ENCODE measurements at places on chromosomes 2 and 18.
A peak's percentile ranks its signal among the peaks of the same experiment; 100 is the strongest.

DNA sequence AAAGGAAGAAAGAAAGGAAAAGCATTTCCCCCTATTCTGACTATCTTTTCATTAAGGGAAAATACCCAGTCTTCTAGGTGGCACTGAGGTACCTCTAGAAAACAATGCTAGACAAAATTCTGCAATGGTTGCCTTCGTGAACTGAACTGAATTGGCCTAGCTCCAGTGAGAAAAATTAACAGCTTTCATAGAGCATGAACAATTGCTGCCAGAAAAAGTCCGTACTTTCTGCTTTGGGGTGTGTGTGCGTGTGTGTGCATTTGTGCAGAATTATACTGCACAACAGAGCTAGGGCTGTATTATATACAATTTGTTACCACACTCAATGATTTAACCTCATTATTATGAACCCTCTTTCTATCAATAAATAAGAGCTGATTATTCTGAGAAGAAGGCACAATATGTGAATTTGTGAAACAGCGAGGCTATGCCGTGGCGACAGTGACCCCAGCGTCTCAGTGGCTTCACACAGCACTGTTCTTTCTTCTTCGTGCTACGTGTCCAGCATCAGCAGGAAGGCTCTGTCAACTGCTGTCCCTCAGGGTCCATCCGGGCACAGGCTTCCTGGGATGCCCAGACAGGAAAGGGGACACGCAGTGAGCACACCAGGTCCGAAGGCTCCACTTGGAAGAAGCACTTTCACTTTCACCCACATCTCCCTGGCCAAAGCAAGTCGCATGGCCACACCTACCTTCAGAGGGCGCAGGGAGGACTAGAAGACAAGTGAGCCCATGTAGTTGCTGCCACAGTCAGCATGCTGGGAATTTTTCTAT lies 47.5 kb downstream of the PTGR3 start:
- DNase-seq: no peak

GRCh38 chr2:151718796-151719195 lies 15.5 kb downstream of the NEB start:
- DNase-seq: no peak

- DNase-seq: no peak
Observed at GRCh38 chr2:176081376-176081836, 2.4 kb downstream of the EVX2 start.

DNA sequence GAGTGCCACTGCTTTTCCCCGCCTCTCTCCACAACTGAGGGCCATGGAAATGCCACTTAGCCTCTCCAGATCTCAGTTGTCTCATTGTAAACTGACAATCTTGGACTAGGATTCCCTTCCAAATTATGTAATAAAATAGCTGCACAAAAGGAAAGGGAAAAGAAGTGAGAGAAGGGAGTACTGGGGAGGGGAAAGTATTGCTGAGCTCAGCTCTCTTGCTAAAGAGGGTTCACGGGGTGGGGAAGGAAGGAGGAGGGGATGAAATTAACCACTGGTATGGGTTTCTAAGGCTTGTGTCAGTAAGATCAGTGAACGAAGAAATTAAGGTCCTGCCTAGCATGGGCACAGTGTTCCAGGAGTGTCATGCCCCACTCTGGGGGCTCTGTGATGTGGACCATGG lies 417.3 kb downstream of the TGIF1 start:
- no peak for DNase-seq

GRCh38 chr2:88188748-88189147 lies 18.6 kb downstream of the THNSL2 start:
- DNase-seq: peak; percentile 12

DNA sequence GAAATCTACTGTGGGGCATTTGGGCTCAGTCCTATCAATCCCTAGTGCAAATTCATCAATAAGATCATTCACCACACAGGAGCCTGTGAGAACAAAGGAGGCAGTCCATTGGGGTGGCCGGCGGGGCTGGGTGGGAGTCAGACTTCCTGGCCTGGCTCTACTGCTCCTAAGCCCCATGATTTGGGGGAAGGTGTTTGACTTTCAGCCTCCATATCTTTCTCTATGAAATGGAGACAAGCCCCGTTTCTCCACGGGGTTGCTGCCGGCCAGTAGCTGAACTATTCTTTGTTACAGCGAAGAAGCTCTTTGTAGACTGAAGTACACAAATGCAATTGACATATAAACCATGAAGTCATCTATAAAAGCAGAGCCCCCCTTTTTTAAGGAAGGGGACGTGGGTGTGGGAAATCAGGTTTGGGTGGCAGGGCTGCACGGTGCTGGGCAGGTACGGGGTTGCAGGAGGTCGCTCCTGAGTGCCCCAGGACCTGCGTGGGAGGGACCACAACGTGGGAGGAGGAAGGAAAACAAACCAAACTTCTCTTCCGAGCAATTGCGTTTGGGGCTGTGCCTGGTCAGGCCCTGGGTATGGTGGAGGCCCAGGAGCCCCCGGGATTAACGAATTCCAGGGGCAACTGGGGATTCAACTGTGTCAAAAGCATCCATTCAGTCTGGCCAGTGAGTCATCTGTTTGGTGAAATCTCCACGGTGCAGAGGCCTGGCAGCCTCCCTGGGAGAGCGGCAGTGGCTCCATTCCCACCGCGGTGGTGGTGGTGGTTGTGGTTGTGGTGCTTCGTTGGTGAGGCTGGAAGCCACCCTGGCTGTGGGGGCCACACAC lies 18.2 kb downstream of the FBLN7 start:
- no peak for DNase-seq

- peak; percentile 78 for DNase-seq
Observed at GRCh38 chr2:74845217-74845751, 11.4 kb downstream of the HK2 start.

GRCh38 chr2:219836647-219837177 lies 209.3 kb downstream of the SLC4A3 start:
- DNase-seq: peak; percentile 20

- no peak for DNase-seq
Observed at GRCh38 chr2:219204425-219205164, 2.0 kb upstream of the ZFAND2B start.

- DNase-seq: no peak
Observed at GRCh38 chr2:84840306-84840705, 40.6 kb downstream of the TRABD2A start.

DNA sequence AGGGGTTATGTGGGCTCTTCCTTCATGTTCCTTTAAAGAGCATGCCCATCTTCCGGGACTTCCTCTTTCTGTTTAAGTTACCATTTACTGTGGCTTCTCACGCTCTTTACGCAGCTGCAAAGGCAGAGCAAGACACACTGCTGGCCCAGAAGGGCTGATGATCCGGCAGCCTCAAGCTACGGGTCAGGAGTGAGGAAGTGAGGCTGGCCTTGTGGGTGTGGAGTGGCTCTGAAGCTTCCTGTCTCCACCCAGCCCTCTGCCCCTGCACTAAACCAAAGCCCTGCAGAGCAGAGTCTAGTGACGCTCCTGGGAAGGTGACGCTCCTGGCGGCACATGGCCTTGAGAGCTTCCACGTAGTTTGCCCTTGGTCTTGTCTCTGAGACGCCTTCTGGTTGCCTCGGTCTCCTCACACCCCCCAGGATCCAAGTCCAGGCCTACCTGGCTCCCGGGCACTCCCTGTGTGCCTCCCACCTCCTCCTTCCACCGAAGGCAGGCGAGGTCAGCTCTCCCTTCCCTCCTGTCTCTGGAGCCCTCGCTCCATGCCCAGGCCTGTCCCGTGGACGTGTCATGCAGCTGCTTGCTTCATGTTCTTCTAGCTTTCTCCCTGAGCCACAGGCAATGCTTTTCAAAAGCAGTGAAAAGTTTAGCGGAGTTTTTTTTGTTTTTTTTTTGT lies 50.3 kb downstream of the ARL4C start:
- no peak for DNase-seq

Data from HFF-Myc (cell line).